ENCODE measurements at places on chromosomes 1 and 21.

- DNase-seq: no peak
Observed at GRCh38 chr21:18248171-18248570, 3.5 kb downstream of the CHODL start.

- DNase-seq: no peak
Observed at GRCh38 chr1:81596341-81596740, 204.4 kb upstream of the ADGRL2 start.

DNA sequence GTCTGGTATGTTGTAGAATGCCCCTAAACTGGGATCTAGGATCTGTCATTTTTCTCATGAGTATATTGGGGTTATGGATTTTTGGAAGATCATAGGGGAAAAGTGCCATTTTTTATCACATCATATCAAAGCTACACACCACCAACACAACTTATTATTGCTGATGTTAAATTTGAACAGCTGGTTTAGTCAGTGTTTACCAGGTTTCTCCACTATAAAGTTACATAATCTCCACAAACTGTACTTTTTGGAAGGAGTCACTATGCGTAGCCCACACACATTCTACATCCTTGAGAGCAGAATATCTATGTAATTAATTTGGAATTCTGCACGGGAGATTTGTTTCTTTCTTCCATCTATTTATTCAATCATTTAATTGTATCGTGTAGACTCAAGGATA, 35.2 kb downstream of the RC3H1 start:
- DNase-seq: no peak

- no peak for DNase-seq
Observed at GRCh38 chr1:232667778-232668165, 37.8 kb upstream of the SIPA1L2 start.

DNA sequence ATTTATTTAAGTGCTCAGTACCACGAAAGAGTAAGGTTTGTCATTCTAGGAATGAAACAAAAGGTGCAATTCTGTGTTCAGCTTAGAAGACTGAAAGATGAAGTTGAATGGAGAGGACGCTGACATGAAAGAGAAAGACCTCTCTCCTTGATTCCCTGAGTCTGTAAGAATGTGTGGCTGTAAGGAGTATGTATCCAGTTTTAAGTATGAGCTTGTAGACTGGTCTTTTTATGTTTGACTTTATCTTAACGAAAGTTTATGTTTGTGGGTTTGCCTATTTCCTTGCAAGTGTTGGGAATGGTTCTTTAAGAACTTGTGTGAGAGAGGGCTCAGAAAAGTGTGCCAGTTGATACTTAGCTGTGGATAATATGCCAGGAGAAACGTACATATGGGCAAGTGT, 1.4 kb downstream of the CHD1L start:
- DNase-seq: peak; percentile 6

DNA sequence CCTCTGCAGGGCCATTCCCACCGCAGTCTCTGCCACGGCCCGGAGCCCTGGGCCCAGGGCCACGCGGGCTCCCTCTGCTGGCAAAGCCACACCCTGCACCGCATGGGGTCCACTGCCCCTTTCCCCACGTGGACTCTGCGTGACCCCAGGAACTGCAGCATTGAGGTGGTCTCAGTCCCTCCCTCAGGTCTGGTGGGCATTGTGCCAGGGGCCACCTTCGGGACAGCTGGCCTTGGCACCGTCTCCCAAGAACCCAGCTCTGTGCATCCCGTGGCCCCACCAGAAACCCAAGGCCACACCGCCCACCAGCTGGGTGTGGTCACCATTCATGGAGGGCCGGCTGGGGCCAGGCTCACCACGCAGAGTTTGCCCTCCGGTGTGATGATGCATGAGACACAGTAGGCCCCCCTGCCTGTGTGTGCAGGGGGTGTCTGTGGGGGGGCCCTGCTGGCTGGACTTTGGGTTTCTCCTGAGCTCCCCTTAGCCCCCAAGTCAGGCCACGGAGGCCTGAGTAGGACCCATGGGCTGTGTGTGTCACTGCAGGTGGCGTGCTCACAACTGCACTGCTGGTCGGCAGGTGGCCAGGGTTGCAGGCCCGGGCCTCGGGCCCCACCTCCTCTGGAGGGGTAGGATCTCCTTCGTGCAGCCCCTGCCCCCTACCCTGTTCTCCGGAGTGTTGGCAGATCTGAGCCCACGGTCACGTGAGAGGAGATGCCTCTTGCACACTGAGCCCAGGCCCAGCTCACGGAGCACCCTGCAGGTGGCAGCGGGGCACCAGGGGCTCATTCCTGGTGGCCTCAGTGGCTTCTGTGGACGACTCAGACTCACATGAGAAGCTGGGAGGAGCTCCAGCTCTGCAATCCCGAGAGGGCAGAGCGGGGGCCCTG, 5.8 kb downstream of the VWA1 start:
- peak; percentile 20 for DNase-seq

GRCh38 chr1:211518330-211519289, 26.6 kb upstream of the RD3 start:
- no peak for DNase-seq

DNA sequence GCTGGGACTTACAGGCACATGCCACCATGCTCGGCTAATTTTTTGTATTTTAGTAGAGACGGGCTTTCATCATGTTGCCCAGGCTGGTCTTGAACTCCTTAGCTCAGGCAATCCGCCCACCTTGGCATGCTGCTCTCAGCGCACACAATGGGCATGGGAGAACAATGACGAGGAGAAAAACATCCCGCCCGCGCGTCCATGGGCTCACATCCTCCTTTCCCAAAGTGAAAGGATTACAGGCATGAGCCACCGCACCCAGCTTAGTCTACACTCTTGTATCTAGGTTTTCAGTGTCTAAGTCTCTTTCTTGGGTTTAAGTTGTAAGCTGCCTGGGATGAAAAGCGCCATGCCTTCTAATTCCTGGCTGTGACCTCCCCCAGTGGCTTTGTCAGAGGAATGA, 37.9 kb downstream of the CDK18 start:
- no peak for DNase-seq

DNA sequence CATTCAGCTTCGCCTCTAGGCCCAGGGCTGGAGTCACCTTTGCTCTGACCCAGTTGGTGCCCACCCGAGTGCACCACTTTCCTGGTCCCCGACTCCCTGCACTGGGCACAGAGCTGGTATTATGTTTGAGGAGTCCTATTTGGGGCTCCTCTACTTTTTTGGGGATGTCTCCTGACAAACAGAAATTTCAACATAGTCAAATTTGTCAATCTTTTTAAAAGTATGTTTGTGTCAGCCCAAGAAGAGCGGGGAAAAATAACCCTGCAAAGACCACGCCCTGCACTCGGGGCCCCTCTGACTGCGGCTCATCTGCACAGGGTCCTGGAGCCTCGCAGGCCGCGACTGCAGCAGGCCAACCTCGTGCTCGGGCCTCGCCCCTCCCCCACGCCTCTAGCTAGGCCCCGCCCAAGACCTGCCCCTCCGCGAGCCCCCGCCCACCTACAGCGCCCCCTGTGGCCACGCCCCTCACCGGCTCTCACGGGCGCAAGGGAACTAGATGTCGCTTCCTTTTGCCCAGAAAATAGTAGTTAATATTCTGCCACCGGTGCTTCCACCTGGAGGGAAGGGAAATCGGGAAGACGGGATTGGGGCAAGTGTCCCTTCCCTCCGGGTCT, 11.4 kb downstream of the FAM229A start:
- peak; percentile 62 for DNase-seq

DNA sequence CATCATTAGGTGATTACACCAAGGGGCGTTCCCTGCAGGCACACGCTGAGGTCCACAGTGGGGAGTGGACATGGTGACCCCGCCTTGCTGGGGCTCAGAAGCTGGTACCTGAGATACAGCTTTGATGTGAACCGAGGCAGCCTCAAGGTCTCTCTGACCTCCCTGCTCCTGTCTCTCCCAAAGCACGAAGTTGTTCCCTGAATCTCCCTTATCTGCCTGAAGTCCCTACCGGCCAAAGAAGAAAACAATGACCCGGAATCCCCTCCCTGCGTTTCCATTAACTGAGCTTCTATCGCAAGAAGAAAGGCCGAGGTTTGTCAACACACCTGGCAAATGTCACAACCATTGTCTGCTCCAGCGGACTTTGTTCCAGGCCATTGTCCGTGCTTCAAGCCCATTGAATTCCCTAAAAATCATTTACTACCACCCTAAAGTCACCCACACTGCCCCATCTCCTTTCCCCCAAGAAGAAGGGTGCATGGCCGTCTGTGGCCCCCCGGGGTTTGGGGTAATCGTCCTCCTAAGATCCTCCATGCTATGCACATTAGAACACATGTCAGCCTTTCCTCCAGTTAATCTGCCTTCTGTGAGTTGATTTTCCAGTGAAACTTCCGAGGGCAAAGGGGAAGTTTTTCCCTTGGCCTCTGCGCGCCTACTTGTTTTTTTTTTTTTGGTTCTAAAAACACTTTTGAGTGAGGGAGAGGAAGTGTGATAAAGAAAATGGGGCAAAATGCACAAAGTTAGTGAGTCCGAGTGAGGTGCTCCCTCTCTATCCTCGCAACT, 48.1 kb upstream of the COL18A1 start:
- DNase-seq: no peak

DNA sequence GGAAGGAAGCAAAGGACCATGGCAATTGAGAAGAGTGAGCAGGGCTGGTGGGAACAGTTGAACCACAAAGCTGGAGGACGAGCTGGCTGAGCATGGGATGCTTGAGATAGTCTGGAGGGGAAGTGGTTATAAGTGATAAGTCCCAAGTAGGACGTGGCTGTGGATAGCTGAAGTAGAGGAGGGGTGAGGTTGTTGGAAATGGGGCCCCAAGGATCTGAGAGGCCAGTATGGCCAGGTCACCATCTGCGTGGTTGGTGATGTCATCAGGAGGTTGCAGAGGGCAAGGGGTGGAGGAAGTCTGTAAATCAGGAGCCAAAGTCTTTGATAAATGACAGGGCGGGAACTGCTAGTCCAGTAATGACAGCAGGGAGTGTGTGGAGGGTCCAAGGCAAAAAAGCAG, 11.0 kb upstream of the REN start:
- no peak for DNase-seq

DNA sequence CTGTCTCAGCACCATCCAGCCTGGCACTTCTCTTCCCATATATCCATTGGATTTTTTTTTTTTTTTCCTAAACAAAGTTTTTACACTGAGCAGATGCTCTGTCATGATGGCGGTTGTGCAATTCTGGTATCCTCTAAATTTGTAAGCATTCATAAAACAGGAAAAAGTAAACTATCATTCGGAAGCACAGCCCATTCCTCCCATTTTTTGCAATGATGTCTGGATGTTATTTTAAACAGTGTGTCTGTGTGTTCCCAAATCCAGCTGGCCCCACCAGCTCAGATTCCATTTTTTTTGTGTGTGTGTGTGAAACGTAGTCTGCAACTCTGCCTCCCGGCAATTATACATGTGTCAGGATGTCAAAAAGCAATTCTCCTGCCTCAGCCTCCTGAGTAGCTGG, 33.5 kb downstream of the PDPN start:
- peak; percentile 60 for DNase-seq

DNA sequence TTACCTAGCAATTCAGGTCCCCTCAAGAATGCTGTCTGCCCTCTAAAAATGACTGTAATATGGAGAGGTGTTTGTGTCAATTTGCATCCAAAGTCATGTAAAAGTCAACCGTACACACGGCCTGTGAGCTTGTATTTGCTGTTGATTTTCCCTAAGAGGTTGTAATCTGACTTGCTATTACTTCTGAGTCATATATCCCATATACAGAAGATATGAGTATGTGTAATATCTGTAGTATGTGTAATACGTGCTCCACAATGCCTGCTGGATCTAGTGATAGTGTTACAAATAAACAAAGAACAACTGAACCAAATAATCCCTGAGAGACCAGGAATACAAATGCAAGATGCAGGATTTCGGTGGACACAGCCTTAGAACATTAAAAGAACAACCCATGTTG, 1.4 kb upstream of the KCNJ6 start:
- DNase-seq: peak; percentile 80

GRCh38 chr1:117682372-117682771, 76.5 kb downstream of the TENT5C start:
- DNase-seq: no peak

Measured in HCEC 1CT (cell line).